Left ventricle myocardium inferior (tissue), 1 donor: ENCODE measurements at places on chromosomes 3 and 15. TPM values are rescaled to one million over a fixed set of nuclear protein-coding genes. Genes with fewer than 3 reads are reported as not detected.

DNA sequence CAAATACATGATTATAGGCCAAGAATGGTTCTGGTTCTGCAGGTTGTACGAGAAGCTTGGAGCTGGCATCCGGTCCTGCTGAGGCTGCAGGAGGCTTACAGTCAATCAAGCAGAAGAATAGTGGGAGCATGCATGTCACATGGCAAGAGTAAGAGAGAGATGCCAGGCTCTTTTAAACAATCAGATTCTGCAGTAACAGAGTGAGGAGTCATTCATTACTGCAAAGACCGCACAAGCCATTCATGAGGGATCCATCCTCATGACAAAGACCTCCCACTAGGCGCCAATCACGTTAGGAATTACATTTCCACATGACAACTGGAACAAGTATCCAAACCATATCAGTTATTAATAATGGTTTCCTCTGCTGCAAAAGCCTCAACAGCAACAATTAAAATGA, 536.8 kb downstream of the CADM2 start:
- DNase-seq: no peak

DNA sequence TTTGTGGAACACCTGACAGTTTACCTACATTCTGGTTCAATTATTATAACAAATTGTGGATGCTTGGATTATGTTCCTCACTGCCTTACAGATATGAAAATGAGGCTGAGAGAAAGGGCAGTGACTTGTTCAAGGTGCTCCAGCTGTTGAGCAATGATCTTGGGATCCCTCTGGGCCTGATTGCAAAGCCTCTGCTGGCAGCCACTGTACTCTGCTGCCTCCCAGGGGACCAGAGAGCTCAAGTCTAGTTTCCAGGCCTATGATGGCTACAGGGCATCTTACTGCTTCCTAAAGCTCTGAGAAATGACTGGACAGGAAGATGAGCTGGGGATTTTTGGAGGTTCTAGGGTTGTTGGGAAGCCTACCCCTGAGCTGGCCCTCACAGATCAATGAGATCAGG, 2.3 kb upstream of the SHC4 start:
- no peak for DNase-seq

PARP14 gene
- total RNA-seq: 11.7 TPM

HYAL1 gene
- 52.2 TPM for total RNA-seq
